ENCODE measurements at places on chromosomes 4 and X.

GRCh38 chrX:386239-386767, 404 bp downstream of the PPP2R3B start:
- no peak for DNase-seq

DNA sequence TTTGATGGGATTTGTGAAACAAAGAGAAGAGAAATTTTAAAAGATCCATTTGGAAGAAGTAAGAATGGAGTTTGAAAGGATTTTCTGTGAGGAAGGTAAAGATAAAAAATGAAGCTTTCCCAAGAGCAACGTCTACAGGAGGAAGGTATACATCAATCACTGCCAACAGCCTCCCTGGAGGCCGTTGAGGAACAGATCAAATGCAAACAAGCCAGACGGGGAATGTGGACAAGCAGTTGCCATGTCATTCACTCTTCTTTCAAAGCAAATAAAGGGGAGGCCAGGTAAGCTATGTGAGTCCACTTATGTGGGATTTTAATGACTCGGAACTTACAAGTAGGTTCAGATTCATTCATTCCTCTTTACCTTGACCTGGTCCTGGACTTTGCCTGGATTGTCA, 1020.5 kb upstream of the AGA start:
- no peak for DNase-seq

DNA sequence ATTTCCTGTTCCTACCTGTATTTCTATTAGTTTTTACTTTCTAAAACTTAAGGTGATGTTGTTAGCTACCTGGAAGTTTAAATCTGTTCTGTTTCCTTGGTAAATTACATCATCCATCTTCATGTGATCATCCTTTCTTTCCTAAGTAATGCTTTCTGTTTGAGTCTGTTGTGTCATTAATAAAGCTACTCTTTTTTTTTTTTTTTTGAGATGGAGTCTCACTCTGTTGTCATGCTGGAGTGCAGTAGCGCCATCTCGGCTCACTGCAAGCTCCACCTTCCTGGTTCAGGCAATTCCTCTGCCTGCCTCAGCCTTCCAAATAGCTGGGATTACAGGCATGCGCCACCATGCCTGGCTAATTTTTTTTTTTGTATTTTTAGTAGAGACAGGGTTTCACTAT, 73.3 kb downstream of the FIP1L1 start:
- no peak for DNase-seq

GRCh38 chr4:159105761-159106243, 2.9 kb downstream of the RAPGEF2 start:
- DNase-seq, result no peak

DNA sequence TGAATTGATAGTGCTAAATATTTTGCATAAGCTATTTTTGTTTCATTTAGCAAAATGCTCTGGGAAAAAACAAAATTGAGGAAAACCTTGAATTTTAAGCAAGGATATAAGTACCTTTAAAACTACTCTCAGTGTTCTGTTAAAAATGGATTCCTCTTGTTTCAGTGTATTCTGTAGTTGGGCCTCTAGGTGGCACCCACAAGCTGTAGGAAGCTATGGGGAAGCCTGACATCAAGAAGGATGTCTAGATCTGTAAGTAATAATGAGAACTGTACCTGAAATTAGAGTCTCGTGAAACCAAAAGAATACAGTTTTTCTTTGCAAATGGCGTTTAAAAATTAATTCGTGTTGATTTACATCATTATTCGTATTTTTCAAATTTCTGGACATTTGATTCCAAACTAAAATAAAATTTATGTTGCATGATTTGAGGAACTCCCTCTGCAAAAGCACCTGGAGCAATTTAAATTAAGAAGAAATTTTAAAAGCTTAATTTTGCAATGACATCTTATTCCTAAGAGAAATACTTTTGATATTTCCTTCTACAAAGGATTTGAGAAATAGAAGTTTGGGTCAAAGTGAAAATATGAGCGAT, 51.2 kb downstream of the TMPRSS11E start:
- DNase-seq, result peak; percentile 68

DNA sequence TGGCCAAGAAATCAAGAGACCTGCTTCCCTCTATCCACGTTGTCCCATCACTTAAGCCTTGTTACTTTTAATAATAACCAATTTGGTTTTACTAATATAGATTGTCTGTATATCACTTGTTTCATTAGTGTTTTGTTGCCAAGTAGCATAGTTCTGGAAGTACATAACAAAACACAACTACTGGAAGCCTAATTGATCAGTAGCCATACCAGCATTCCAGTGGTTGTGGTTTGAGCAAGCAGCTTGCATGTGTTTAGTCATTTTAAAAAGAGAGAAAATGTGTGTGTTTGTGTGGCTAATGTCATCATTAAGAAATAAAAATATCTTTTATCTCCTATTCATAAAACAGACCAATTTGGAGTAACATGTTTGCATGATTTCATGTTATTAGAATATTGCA, 70.8 kb downstream of the PTPN13 start:
- no peak for DNase-seq

DNA sequence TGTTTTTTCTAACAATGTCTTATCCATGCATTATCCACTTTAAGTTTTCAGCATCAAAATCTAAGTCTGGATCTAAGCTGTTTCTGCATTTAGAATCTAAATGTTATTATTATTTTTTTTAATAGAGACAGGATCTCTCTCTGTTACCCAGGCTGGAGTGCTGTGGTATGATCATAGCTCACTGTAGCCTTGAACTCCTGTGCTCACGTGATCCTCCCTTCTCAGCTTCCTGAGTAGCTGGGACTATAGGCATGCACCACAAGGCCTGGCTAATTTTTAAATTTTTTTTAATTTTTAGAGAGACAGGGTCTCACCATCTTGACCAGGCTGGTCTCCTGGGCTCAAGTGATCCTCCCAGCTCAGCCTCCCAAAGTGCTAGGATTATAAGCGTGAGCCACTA, 52.7 kb downstream of the WDR19 start:
- DNase-seq, result no peak

GRCh38 chr4:8267077-8267476, 2.5 kb upstream of the HTRA3 start:
- peak; percentile 67 for DNase-seq

DNA sequence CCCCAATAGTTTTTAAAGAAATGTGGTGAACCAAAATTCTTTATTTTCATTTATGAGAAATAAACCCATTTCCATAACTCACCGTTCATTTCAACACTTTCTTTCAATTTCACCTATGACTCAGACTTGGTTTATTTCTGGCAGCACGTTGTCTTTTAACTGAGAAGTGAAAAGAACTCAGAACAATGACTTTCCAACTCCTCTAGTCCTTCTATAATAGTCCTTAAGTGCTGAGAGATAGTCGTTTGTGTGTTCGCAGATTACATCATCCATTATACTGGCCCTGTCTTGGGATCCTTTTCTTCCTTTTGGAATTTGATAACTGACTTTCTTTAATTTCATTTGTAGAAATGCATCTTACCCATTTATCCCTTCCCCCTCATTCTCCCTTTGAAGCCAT, 113.6 kb downstream of the GLUD2 start:
- no peak for DNase-seq

DNA sequence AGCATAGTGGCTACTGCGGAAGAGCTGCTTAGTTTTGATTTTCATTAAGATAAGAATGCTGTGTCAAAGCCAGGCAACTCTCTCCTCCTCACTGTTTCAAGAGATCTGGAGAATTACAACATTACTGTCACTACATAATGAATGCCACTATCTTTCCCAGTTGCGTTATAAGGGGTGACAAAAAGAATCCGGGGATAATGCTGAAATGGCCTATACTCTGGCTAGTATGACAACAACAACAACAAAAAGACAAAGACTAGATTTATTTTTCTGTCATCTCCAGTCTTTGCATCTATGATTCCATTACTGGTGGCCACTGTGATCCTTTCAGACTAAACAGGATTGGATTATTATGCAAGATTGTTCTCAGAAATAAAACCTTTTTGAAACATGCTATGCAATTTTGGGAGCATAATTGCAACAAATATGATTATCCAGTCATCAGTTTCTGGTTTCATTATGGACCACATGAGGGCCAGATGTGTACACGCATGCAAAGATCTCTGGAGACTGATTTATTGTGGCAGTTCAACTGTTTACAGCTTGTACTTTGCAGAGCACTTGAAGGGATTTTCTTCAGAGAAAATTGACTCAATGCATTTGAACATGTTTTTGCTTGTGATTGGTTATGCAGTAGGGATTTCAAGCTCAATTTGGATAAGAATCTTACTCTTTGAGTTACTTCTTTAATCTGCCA, 31.1 kb upstream of the SPANXB1 start:
- no peak for DNase-seq

GRCh38 chrX:75038925-75039324, 113.7 kb upstream of the NEXMIF start:
- no peak for DNase-seq

- DNase-seq, result no peak
Observed at GRCh38 chrX:153321381-153322124, at the start of gene PNMA6F. Gene PNMA6F, minus strand, starts transcription at chrX:153321767. Its CDS starts 1,093 bp downstream, at chrX:153320674.

DNA sequence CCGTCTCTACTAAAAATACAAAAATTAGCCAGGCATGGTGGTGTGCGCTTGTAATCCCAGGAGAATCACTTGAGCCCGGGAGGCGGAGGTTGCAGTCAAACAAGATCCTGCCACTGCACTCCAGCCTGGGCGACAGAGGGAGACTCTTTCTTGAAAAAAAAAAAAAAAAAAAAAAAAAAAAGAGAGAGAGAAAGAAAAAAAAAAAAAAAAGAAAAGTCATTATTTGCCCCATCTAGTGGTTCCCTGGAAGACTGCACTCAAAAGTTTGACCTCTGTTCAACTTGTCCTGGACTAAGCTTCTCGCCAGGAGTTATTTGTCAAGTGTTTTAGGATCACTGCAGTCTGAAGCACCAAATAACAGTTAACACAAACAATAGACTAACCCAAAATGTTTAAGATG, 45.3 kb upstream of the KCTD8 start:
- DNase-seq, result no peak

Measured in mucosa of gallbladder (tissue), 1 donor.